ENCODE measurements at places on chromosomes 6 and 20.

DNA sequence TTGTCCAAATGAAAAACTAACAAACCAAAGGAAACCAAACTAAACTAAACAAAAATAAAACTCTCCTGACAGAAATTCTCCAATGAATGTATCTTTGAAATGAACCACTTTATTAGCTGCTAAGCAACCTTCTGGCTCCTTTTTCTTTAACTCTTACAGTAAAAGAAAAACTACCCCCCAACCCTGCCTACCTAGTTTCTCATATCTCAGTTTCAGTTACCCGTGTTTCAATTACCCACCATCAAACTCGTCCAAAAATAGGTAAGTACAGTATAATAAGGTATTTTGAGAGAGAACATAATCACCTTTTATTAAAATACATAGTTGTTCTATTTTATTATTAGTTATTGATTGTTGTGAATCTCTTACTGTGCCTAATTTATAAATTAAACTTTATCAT, 177.4 kb upstream of the THEMIS start:
- DNase-seq: no peak

GRCh38 chr20:22590662-22591061, 6.3 kb upstream of the FOXA2 start:
- peak; percentile 54 for DNase-seq

GRCh38 chr6:160156842-160157241, 35.2 kb downstream of the SLC22A1 start:
- no peak for DNase-seq

GRCh38 chr20:17494201-17494600, 37.0 kb downstream of the BFSP1 start:
- DNase-seq: peak; percentile 12

- DNase-seq: peak; percentile 54
Observed at GRCh38 chr6:55276745-55277530, 50.3 kb upstream of the GFRAL start.

- peak; percentile 87 for DNase-seq
Observed at GRCh38 chr20:37911838-37912281, 8.9 kb downstream of the VSTM2L start.

GRCh38 chr20:63057171-63058117, 50.7 kb upstream of the BHLHE23 start:
- no peak for DNase-seq

DNA sequence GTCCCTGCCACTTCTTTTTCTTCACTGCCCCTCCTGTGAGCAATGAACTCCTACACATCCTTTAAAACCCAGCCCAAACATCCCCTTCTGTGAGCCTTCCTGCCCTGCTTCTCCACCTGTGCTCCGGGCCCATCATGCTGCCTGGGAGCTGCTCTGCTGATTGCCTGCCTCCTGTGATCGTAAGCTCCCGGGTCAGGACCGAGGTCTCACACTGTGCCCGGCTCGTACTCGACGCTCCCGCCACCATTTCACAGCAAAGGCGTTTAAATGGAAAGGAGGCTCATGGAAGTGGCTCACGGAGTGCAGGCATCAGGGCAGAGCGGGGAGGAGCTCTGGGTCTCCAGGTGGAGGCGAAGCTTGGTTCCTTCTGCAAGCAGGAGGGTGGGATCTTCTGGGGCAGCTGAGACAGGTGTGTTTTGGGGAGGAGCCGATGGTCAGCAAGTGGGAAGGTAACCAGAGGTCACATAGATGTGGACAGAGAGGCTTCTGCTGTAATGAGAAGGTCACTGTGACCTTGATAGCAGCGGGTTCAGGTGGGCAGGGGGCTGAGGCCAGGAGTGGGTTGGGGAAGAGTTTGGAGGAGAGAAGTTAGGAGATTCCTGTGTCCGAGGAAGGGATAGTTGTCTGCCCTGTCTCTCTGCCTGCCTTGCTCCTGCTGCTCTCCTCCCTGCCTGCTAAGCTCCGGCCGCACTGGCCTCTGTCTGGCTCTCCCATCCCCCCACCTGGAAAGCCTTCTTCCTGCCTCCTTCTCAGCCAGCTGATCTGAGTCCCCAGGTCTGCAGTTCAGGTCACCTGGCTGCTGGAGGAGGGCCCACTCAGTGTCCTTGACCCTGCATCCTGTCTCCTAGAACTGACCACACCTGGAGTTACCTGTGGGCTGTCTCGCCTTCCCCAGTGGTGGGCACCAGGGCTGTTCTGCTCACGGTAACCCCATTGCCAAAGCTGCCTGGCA, 52.7 kb upstream of the FRMD1 start:
- peak; percentile 53 for DNase-seq

DNA sequence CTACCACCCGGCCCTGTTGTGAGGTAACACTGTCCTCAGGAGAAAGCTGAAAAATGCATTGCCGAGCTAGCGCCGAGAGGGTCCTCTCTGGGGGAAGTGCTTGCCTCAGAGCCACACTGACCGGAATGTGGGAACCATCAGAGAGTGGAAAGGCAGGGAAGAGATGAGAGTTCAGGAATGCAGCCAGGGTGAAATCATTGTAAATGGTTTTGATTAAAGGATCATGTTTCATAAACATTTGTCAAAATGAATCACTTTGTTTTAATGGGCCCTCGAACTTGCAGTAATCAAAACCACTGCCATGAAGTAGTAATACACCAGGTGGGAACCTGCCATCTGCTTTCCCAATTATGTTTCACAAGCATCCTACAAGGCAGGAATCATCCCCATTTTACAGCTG, 16.9 kb upstream of the IL17F start:
- DNase-seq: no peak

DNA sequence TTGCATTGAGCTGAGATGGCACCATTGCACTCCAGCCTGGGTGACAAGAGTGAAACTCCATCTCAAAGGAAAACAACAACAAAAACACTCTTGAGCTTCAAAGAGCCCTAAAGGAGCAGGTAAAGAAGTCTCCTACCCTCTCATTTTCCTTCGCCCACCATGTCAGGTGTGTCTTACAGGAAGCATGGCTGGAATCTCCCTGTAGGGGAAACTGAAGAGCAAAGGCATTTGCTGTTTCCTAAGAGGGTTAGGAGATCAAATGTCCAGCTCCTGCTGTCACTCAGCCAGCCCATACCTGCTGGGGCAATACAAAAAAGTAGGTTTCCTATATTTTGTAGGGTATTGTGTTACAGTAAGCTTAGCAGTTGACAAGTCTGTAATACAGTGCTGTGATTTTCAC, 43.3 kb downstream of the SPATA2 start:
- no peak for DNase-seq

GRCh38 chr6:117215353-117216090, 49.8 kb upstream of the VGLL2 start:
- no peak for DNase-seq

- DNase-seq: no peak
Observed at GRCh38 chr6:23957017-23957416, 169.0 kb upstream of the NRSN1 start.

GRCh38 chr20:59966428-59966827, 8.2 kb downstream of the CDH26 start:
- DNase-seq: no peak

- DNase-seq: no peak
Observed at GRCh38 chr6:163738304-163738703, 323.8 kb downstream of the QKI start.

DNA sequence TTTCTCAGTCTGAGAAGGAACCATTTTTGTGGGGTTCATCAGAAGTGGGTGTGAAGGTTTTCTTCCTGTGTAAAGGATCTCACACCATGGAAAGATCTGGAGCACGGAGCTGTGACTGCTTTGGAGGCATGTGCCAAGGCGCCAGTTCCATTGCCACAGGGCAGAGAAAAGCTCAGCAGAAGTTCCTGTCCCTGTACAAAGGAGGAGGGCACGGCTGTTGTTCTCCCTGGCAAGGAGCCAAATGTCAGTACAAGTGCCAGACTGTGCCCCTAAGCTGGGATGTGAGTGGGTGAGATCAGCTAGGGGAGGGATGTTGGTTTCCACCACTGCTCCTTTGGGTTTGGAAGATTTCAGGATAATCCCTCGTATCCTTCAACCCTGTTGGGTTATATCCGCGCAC, 117.3 kb downstream of the CRYBG1 start:
- DNase-seq: no peak

DNA sequence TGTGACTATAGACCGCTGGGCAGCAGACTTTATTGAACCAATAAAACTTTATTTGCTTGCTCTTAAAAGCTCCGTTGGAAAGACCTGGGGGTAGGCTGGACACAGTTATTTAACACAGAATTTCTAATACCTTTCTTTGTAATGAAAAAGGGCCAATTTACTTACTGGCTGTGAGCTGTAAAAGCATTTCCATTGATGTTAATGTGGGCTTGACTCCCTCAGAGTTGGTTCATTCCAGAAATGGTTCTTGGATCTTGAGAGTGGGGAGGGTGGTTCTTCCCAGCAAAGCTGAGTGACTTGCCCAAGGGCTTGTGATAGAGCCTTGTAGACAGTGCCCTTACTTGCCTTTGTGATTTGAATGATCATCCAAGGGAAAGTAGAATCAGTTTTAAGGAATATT, 100.6 kb downstream of the SOX4 start:
- DNase-seq: no peak

- no peak for DNase-seq
Observed at GRCh38 chr6:29708432-29709179, 14.6 kb upstream of the HLA-F start.

- no peak for DNase-seq
Observed at GRCh38 chr6:135860361-135860760, 8.9 kb downstream of the PDE7B start.

DNA sequence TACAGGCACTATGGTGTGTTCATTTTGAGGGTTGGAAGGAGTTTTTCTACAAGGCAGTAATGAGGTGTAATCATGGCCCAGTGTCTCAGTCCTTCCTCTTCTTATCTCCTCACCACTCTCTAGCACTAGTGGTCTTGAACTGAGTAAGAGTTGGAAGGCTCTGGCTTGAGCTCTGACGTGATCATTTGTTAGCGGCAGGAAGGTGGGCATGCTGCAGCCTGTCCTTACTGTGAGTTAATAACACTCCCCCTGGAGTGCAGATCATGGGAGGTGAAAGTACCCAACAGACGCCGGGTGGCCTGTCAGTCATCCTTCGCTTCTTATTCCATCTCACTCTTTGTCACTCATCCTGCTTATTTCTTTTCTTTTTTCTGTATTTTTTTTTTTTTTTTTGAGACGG, 356.9 kb downstream of the CDKAL1 start:
- no peak for DNase-seq

- no peak for DNase-seq
Observed at GRCh38 chr6:24721461-24722215, 2.7 kb upstream of the C6orf62 start.

GRCh38 chr6:106540907-106541306, 88.4 kb downstream of the RTN4IP1 start:
- DNase-seq: no peak

- DNase-seq: no peak
Observed at GRCh38 chr6:73516514-73517489, 4.0 kb downstream of the EEF1A1 start.

- DNase-seq: no peak
Observed at GRCh38 chr20:53595018-53595378, 1.4 kb upstream of the ZNF217 start.

DNA sequence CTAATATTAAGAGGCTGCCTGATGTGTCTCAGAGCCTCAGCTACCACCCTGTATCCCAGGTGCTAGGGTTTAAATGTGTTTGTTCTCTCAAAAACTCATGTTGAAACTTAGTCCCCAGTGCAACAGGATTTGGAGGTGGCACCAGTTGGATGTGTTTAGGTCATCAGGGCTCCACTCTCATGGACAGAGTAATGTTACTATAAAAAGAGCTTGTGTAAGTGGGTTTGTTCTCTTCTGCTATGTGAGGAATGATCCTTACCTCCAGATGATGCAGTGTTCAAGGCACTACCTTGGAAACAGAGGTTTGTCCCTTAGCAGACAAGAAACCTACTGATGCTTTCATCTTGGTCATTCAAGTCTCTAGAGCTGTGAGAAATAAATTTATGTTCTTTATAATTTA, 164.9 kb upstream of the EPHA7 start:
- DNase-seq: no peak

- no peak for DNase-seq
Observed at GRCh38 chr20:43721097-43721428, 5.7 kb downstream of the GTSF1L start.

- no peak for DNase-seq
Observed at GRCh38 chr6:41298785-41299502, 12.5 kb upstream of the TREM1 start.

- no peak for DNase-seq
Observed at GRCh38 chr6:150499882-150500312, 99.8 kb upstream of the PLEKHG1 start.

DNA sequence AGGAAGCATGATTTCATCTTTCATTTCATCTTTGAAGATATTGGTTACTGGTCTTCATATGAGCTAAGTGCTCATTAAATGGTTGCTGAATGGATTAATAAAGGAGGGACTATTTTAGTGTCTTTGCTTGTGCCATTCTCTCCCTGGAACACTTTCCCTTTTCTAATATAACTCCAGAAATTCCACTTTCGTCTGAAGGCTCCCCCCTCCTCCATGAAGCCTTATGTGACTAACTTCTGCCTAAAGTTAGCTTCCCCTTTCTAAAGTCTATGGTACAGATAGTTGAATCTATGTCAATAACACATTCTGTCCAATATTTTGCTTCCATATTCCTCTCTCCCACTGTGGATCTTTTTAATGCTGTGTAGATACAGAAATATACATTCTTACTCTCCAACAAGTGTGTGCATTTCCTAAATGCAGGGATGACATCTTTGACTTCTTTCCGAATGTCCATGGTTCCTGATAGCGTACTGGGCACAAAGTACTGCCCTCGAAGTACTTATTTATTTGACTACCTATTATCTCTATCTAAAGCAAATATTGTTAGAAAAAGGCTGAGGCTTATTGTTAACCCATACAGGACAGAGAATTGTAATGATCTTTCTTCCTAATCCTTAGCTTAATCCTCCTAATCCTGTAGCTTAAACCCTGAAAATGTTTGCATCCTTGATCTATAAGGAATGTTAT, 84.7 kb upstream of the ELOVL5 start:
- no peak for DNase-seq

- no peak for DNase-seq
Observed at GRCh38 chr6:157080986-157081391, 242.3 kb downstream of the TMEM242 start.

- no peak for DNase-seq
Observed at GRCh38 chr6:251920-252319, 40.4 kb upstream of the DUSP22 start.

GRCh38 chr20:10771435-10772140, 97.8 kb upstream of the JAG1 start:
- DNase-seq: no peak

DNA sequence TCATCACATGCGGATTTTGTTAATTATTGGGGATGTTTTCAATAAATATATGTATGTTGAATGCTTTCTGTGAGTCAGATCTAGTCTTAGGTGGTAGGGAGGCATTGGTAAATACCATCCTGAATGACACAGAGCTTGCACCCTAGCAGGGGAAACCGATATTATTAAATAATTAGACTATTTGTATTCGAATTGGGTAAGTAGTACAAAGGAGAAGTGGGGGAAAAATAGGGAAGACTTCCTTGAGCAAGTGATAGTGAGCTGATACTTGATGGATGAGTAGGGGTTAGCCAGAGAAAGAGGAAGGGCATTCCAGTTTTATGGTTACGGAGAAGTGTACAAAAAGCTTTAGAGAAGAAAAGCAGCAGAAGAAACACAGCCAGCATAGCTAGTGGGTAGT, 1.5 kb downstream of the RIOK1 start:
- no peak for DNase-seq

All from H9 (cell line).